ENCODE measurements at places on chromosomes 4 and X. TPM values are rescaled to one million over a fixed set of nuclear protein-coding genes. Genes with fewer than 3 reads are reported as not detected.

- no peak for DNase-seq
Measured at GRCh38 chr4:154610582-154610981, 1.9 kb downstream of the FGG start.

DNA sequence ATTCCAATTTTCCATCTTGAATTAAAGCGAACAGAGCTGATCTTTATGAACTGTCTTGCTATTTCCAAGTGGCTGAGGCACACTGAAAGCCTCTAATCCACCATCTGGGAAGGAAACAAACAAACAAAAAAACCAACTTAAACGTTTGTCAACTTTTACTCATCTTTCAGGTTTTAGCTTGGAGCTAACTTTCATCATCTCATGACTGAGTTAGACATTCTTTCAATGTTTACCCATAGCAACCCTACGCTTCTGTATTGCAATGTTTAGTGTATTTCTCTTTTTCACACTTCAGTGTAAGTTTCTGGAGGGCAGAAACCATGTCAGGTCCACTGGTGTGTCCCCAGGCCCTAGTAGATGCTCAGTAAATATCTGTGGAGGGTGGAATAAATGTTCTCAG, 343.8 kb downstream of the GBA3 start:
- DNase-seq: no peak

The SPANXN3 gene
- not detected for total RNA-seq

The PASD1 gene
- total RNA-seq: not detected

The SPIN4 gene
- total RNA-seq: 10.7 TPM

Data from LHCN-M2 (cell line).